CMK (cell line): ENCODE measurements at places on chromosomes 7 and 10.
A peak's percentile ranks its signal among the peaks of the same experiment; 100 is the strongest.

- DNase-seq: no peak
Observed at GRCh38 chr7:50220273-50220672, 84.2 kb upstream of the IKZF1 start.

DNA sequence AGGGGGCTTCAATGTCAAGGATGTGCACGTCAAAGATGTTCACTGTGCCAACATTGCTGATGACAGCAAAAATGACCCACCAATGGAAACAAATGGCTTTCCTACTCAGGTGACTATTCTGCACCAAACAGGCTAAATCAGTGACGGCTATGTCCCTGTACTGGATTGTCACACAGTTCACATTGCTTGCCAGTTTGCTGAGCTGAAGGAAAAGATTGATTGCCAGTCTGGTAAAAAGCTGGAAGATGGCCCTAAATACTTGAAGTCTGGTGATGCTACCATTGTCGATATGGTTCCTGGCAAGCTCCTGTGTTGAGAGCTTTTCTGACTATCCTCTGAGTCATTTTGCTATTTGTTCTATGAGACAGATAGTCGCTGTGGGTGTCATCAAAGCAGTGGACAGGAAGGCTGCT lies 202.2 kb upstream of the ETV1 start:
- DNase-seq: no peak

DNA sequence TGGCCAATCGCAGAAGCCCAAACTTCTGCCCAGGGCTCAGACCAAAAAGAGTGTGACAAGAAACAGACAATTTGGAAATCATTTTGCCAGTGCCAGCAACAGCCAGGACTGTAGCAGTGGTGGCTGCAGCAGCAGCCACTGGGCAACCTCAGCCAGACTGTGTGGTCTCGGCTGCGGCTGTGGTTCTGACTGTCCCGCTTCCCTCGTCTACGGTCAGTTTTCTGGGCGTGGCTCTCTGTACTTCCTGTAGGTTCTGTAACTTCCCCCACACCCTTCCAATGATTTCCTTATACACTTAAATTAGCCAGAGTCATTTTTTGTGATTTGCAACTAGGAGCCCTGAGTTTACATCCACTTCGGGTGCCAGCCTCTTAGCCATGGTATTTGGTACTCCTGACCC lies 39.9 kb downstream of the CYTH3 start:
- DNase-seq: no peak

- no peak for DNase-seq
Observed at GRCh38 chr7:151260883-151261282, 12.4 kb upstream of the SMARCD3 start.

GRCh38 chr7:115038158-115038557 lies 116.3 kb downstream of the MDFIC start:
- DNase-seq: no peak

DNA sequence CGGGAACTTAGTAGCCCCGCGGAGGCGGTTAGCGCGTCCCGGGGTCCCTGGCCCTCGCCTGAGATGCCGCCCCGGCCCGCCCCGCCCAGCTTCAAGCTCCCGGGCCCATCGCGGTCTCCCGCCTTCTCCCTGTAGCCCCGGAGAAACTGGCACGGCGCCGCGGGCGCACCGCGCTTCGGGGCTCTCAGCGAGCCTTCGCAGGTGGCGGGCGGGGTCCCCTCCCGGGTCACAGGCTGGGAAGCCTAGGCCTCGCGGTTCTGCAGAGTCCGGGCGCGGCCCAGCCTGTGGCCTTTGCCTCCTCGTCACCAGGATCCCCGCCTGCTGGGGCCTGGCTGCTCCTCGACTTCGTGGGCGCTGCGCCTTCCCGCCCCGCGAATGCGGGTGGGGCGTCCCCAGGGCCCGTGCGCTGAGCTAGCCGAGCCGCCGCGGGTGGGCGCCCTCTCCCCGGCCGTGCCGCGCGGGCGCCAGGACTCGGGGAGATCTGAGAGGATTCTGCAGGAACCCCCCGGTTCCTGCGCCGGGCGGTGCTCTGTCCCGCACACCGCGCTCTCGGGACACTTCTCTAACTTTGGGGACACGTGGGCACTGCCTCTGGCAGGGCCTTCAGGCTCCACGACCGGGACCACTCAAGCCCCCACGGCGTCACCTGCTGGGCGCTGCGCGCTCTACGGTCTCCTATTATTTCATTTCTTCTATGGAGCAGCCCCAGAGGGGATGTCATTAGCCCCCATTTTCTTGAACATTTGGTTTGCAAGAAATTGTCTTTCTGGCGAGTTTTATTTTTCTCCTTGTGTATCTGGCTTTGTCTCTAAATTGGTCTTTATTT lies 682 bp upstream of the RGS10 start:
- peak; percentile 33 for DNase-seq

GRCh38 chr10:43120116-43120928 lies 17.9 kb upstream of the CSGALNACT2 start:
- no peak for DNase-seq

DNA sequence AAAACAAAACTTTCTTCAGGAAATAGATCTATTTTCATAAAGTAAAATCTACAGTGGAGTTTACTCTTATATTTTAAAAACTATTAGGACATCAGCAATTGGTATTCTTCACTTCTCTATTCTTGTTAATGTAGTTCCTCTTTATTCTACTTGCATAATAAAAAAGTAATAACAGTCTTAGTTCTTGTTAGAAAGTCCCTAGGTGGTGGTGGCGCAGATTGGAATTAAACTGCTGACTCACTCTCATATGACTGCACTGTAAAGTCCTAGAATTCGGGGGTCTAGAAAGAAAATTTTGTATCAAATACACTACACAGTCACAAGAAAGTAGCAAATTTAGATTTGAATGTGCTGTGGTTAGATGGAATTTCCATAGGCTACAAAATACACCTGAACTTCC lies 44.6 kb upstream of the TES start:
- no peak for DNase-seq

DNA sequence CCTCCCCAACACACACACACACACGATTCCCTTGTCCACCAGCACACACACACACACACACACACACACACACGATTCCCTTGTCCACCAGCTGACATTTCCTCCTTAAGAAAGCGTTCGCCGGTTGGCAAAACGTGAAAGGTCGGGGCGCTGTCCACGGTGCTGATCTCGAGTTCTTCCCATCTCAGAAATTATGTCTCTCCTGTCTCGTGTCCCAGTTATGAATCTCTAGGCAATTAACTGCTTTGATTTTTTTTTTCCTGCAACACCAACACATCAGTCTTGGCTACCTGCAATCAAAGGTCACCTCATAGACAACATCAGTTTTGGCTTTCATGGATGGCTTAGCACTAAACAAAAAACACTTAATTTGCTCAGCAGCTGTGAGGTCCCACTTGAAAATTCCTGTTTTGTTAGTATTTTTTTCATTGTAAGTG lies 1.9 kb downstream of the INA start:
- no peak for DNase-seq

- DNase-seq: no peak
Observed at GRCh38 chr10:4820804-4821401, 5.1 kb upstream of the AKR1E2 start.

DNA sequence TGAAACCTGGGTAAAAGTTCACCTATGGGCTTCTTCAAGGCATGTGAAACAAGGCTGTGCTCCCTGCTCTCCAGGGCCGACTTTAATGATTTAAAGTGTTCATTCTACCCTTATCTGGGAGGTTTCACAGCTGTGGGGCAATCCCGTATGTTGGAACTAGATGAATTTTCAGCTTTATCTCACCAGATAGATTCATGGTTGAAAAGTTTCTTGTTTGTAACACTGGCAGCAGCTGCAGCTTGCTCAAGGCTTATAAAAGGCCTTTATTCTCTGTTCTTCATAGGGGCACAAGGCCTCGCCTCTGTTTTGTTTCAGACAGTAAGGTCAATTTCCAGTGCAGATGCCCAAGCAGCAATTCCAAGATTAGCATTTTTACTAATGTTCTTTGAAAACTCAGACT lies 70.4 kb upstream of the DNAJB12 start:
- no peak for DNase-seq

GRCh38 chr7:41206267-41206666 lies 496.6 kb downstream of the INHBA start:
- DNase-seq: no peak

DNA sequence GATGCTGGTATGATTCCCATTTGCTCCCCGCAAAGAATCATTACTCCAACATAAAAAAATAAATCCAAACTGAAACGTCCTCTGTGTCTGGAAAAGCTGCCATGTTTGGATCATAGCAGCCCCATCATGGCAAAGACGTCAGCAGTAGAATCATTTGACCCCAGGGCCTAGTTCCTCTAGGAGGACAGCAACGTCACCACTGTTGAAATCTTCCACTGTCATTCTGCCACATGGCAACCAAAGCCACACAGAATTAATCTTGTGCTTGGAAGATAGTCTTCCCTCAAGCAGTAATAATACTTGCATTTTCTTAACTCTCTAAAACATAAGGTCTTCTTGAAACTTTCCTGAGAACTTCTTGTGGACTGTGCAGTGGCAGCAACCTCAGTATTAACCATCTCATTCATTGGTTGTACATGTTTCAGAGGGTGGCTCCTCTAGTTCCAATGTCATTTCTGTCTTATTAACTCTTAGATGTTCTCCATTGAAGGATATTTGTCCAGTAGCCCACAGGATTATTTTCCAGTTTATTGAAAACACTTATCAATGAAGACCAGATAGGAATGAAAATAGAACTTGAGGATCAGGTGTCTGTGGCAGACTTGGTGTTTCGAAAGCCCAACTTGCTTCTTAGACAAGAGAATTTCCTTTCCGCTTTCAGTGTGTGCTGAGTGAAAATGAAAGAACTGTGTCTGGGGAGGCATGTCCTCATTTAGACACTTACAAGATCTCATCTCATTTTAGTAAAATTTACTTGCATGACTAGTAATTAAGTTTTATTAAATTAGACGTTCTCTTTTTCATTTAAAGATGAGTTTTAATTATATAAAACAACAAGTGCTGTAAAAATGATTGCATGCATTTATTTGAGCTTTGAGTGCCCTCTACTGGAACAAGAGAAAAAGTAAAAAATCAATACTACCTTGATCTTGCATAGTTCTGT lies 28.9 kb upstream of the INHBA start:
- DNase-seq: no peak

DNA sequence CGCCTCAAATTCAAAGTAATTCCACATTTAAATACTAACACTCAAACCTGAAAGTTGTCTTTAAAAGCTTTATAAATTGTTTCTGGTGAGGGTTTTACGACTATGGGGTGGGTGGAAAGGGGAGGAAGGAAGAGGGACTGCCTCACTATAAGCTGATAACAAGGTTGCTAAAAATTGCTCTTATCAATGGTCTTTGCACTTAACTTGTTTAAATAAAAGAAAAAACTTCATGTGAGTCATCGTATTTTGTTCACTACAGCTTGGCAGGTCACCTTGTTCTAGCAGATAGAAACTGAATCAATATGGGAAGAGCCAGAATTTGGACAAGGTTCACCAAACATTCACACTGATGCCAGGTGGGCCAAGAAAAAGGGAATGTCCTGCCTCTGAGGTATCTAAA lies 129.2 kb downstream of the TES start:
- DNase-seq: peak; percentile 22

DNA sequence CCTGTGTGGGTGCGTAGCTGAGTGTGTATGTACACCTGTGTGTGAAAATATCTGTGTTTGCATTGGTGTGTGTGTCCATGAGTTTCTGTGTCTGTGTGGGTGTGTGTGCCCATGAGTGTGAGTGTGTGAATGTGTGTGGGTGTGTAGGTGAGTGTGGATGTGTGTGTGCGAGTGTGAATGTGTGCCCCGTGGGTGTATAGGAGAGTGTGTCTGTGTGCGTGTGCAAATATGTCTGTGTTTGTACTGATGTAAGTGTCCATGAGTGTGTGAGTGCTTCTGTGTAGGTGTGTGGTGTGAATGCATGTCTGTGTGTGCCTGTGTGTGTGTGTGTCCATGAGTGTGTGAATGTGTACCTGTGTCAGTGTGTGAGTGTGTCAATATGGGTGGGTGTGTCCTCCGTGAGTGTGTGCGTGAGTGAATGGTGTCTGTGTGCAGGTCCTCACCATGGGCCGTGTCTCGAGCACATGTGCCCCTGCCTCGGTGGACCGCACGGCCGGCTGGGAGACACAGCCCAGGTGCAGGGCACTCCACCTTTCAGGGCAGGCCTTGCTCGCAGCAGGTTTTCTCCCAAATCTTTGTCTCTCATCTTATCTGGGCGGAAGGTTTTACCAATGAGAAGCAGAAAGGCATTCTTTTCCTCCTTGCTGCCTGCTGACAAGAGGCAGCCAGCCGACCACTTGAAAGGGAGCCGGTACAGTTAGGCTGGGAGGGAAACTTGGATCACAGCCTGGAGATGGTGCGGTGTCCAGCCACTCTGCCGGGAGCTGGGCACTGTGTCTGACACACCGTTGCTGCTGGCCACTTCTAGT lies 107.1 kb upstream of the FAM20C start:
- no peak for DNase-seq

GRCh38 chr7:94241402-94241925 lies 153.2 kb upstream of the COL1A2 start:
- no peak for DNase-seq

DNA sequence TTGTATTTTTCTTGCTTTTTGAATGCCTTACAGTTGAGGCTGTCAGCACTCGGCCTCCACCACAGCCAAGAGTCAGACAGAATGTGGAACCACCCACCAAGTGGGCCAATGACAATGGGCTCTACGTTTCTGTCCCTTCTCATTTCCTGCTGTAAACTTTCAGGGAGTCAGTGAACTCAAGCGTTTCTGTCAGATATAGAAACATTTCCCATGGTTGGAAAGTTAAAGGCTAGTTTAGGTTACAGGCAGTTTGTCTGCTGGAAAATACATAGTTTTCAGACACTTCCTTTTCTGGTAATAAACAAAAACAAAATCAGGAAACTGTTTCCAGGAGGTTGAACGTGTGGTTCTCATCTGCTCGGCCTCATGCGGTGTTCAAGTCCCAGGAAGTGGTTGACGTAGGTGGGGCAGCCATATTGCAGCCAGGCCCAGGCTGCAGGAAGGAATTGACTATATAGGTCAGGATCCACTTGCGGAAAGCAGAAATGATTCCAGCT lies 245.1 kb downstream of the CAMK1D start:
- no peak for DNase-seq

GRCh38 chr10:5971315-5971832 lies 6.0 kb downstream of the IL15RA start:
- DNase-seq: no peak

DNA sequence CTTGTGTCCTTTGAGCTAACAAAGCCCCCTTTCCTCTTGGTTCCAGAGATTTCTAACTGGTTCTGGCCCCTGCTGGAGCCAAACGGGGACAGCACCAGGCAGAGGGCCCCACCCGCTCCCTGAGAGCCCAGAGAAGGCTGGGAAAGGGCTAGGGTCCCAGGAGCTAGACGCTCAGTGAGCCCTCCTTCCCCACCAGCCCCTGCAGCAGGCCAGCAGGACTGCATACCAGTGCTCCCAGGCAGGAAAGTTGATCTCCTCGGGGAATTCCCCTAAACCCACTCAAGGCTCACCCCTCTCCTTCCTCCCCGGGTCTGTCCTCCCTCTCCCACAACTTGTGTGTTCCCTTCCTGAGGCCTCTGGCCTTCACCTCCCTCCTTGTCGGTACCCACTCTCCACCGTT lies 47.7 kb downstream of the PAX2 start:
- no peak for DNase-seq

GRCh38 chr7:36633377-36633776 lies 90.9 kb downstream of the AOAH start:
- DNase-seq: no peak

- DNase-seq: no peak
Observed at GRCh38 chr7:118305671-118306070, 81.2 kb downstream of the ANKRD7 start.

GRCh38 chr7:102320181-102320580 lies 33.5 kb downstream of the SH2B2 start:
- no peak for DNase-seq

GRCh38 chr10:12719365-12719764 lies 282.1 kb downstream of the CCDC3 start:
- no peak for DNase-seq
